ENCODE measurements at places on chromosomes 2 and 18.

DNA sequence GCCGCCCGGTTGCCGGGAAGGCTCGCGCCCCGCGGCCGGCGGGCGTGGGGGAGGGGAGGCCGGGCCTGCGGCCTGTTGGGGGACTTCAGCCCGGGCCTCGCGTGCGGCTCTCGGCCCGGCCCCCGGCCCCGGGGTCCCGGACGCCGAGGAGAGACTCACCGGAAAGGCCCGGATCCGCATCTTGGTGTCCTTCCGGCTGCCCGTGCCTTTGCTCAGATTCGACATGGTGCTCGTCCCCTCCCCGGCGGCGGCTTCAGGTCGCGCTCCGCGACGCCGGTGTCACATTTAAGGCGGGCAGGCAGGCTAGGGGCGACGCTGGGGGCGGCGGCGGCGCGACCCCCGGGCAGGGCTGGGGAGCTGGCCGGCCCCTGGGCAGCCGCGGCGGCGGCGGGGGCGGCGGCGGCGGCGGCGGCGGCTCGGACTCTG is 365 bp downstream of the CUL3 start:
- DNase-seq: peak; percentile 47

GRCh38 chr2:120844070-120844738 is 108.5 kb downstream of the GLI2 start:
- DNase-seq: no peak

DNA sequence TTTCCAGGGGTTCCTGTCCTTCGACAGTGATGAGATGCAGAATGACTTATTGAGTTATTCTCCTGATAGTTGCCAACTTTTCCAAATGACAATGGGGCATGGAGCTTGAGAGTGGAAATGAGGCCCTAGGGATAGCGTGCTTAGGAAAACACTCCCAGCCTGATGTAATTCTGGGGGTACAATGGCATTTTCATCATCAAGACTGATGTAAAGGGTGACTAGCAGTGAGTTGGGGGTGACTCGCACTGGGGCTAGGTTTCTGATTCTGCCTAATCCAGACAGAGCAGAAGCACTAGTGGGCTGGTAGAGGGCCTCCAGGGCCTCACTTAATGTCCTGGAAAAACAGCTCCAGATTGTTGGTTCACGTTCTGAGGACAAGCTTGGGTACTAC is 34.0 kb upstream of the IL37 start:
- DNase-seq: no peak

DNA sequence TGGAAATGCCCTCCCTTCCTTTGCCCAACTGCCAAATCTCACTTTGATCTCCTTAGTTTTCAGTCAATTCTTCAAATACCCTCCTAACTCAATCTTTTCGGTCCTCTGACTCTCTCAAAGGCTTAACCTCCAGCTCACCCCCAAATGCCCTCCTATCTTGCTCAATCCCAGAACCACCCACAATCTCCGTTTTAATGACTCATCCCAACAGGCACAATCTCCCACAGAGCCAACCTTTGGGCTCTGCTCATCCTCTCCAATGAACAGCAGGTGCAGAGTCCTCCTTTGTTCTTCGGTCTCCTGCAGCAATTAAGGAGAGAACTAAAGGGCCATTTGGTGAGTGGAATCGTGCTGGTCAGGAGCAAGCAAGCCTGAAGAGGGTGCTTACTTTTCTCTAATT is 366.1 kb upstream of the CRIM1 start:
- DNase-seq: no peak

DNA sequence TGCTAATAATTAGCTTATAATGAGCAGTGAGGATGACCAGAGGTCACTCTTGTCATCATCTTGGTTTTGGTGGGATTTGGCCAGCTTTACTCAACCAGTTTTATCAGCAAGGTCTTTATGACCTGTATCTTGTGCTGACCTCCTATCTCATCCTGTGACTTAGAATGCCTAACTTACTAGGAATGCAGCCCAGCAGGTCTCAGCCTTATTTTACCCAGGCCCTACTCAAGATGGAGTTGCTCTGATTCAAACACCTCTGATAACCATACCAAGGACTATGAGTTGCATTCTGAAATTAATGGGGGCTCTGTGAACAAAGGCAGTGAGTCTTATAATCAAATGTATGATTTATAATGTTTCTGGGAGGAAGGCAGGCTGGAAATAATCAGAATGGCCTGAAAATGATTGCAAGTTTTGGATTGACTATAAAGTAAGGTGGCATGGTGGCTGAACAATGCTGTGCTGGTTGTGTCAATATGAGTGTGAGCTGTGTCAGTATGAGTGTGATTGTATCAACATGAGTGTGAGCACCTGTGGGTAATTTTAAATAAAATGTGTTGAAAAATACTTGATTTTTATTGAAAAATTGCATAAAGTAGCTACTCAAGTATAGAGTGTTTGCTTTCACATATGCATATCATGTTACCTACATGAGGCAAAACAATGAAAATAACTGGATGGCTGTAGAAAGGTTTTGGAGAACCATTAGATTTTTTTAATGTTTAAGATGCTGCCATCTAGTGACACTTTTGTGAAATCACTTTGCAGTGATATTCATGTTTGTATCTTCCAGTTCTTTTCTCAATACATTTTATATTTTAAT is 103.0 kb downstream of the KYNU start:
- no peak for DNase-seq

GRCh38 chr18:29172756-29173067 is 995.8 kb upstream of the CDH2 start:
- no peak for DNase-seq

GRCh38 chr2:33606622-33607021 is 7.5 kb upstream of the FAM98A start:
- DNase-seq: no peak

GRCh38 chr2:230795856-230796255 is 68.9 kb upstream of the ITM2C start:
- no peak for DNase-seq

DNA sequence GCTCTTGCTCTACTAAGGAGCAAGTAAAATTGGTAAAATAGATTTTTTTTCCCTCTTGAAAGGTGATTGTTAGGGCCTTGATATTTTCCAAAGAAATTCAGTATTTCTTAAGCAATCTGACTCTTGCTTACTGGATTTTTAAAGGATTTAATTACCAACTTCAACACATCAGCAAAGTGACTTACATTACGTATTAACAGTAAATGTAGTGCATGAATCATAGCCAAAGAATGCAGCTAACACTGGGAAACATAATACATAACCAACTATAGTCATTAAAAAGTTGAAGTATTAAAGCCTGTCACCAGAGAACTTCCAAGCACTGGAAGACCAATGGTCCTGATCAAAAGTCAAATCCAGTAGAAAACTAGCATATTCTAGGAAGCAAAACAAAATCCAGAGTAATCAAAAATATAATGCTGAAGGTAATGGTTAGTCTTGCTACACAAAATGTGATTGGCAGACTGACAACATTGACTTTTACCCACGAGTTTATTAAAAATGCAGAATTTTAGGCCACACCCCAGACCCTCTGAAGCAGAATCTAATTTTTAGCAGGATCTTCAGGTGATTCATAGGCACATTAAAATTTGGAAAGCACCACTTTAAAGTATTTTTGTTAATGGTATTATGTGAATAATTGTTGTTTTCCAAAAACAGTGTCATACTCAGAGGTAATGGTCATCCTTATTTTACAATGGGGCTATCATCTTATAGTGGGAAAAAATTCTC is 31.8 kb upstream of the CAVIN2 start:
- no peak for DNase-seq

- DNase-seq: no peak
Measured at GRCh38 chr2:151771599-151772358, 37.5 kb upstream of the NEB start.

DNA sequence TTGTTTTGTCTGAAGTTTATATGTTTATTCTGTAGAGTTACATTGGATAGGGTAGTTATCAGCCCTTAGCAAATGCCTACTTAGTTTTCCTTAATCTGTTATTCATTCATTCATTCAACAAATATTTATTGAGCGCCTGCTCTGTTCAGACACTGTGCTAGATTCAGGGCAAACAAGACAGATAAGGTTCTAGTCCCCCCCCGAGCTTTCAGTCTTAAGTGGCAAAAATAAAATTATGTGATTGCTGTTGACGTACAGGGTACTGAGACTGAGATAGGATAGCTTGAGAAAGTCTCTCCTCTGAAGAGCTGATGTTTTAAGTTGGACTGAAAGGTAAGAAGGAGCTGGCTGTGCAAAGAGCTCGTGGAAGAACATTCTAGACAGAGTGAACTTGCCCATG is 58.7 kb downstream of the CRIM1 start:
- DNase-seq: no peak

- no peak for DNase-seq
Measured at GRCh38 chr2:24903161-24904103, 16.6 kb downstream of the ADCY3 start.

- DNase-seq: no peak
Measured at GRCh38 chr2:98148595-98149332, 61.8 kb downstream of the VWA3B start.

DNA sequence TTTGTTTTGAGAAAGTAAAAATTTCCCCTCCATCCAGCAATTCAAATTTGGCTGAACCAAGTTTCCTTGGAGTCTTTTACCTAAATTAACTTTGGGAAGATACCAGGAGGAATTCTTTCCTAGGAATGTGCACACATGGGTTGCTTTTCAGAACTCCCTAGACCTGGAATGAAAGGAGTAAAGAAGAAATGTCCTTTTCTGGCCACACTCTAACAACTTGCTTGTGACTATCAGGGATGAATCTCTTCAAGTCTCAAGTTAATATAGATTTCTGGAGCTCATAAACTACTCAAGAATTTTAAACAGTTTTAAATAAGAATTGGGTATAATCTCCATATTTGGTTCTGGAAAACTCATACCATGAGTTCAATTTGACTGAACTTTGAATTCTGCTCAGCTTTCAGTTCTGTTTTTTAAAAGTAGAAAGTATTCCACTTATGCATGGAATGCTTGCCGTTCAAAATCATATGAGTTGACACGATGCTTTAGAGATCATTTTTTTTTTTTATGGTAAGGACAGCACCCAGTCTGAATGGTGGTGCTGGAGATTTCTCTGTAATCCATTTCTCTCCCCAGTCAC is 7.7 kb downstream of the RASGRP3 start:
- DNase-seq: no peak

DNA sequence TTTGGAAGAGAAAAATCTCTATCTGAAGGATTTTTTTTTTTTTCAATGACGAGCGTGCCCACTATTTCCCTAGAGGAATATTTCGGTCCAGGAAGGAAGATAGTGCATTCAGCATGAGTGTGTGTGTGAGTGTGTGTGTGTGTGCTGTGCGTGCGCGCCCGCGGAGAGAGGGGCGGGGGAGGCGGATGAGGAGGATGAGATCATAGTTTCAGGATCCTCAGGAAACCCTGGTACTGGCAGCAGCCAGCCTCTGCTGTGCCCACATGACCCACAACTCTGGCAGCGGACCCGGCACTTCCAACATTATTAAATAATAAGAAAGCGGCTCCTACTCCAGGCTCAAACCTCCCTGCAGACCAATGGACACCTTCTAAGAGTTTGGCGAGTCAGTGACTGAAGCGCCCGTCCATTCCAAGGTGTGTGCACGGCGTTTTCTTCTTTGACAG is 217.0 kb upstream of the DTNA start:
- no peak for DNase-seq

GRCh38 chr2:196218106-196218505 is 46.7 kb upstream of the STK17B start:
- no peak for DNase-seq

DNA sequence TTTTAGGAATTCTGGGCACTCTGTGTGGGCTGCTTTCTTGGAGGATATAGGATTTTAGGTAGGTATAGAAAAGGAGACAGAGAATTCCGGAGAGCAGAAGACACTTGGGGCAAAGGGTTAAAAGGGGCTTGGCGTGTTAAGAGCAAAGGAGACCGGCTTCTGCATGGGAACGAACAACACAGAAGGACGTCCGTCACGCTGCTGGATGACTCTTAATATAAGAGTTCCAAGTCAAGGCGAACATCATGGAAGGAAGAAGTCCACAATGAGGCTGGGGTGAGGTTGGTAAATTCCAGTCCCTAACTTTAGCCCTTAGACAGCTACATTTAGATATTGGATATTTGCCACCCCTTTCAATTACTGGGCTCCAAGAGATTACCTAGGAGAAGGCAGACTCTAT is 15.9 kb upstream of the SLC20A1 start:
- DNase-seq: no peak

- DNase-seq: no peak
Measured at GRCh38 chr2:101208830-101209229, 43.9 kb upstream of the CNOT11 start.

GRCh38 chr2:237932731-237933131 is 34.1 kb upstream of the UBE2F start:
- no peak for DNase-seq

DNA sequence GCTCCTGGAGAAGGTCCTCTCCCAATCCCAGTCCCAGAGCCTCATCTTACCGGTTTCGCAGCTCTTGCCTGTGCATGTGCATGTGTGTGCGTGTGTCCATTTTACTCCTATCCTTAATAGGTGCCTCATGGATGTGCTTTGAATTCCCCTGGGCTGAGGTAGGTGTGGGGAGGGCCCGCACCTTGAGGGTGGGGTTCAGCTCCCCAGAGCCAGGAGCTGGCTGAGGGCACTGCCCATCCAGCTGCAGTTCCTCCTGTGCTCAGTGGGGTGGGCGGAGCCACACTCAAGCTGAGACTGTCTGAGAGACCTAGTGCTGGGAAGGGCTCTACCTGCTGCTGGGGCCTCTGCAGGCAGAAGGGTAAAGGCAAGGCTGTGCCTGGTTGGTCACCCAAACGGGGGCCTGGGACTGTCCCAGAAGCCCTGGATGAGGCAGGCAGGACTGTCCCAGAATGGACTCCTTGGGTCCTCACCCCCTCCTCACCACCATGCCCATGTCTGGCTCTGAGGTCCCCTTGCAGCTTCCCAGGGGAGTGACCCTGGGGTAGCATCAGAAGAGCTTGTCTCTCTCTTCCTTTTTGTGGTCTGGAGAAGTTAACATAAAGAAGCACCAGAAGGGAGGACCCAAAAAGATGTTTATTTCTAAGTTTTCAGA is 8.9 kb downstream of the GDF7 start:
- DNase-seq: no peak
